ENCODE measurements at places on chromosomes 7 and 10. TPM values are rescaled to one million over a fixed set of nuclear protein-coding genes. Genes with fewer than 3 reads are reported as not detected.

DNA sequence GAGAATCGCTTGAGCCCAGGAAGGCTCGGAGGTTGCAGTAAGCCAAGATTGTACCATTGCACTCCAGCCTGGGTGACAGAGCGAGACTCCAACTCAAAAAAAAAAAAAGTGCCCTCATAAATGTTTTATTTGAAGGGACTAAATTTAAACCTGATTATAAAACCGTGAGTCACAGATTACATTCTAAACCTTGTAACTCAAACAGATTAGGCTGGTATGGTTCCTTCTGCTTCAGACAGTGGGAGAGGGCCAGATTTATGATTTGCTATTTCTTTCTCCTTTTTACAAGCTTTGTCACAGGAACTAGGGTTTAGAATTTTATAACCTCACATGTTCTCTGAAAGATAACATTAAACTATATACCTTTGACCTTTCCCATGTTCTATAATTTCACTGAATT, 801.2 kb upstream of the ZWINT start:
- no peak for DNase-seq

The OPALIN gene
- polyA plus RNA-seq: not detected

GRCh38 chr7:79199961-79200360, 253.5 kb downstream of the MAGI2 start:
- DNase-seq: no peak

The ANK3 gene
- polyA plus RNA-seq: 2.0 TPM

The FANK1 gene
- polyA plus RNA-seq: 1.0 TPM

The LIPN gene
- 0.08 TPM for polyA plus RNA-seq

DNA sequence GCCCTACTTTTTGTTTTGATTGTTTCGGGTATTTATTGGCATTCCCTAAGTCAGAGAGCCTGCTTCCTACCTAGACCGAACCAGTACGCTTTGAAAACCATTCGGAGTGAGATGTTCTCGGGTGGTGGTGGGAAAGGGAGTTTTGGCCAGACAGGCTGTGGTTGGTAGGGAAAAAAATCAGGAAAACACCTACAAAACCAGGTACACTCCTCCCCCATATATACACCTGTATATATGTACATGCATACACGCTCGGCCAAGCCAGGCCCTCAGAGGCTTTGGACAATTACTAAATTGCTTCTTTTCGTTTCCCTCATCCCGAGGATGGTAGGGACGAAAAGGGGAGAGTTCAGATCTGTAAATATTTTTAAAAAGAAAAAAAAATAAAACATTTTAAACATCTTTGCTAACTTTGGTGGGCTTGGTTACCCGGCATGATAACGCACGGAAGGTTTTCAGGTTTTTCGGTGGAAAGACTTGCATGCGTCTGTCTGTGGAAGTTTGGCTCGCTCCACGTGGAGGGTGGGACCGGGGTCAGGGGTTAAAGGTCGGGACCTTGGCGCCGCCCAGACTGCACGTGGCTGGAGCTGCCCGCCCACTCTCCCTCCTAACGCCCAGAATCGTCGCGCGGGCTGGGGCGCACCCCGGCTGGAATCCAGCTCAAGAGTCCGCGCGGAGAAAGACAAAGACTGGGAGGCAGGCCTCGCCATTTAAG, 2.5 kb downstream of the HMX2 start:
- DNase-seq: no peak
